ENCODE measurements at places on chromosomes 3 and 15.
A peak's percentile ranks its signal among the peaks of the same experiment; 100 is the strongest.

GRCh38 chr15:64134345-64134829 is 17.1 kb upstream of the SNX22 start:
- DNase-seq = no peak

DNA sequence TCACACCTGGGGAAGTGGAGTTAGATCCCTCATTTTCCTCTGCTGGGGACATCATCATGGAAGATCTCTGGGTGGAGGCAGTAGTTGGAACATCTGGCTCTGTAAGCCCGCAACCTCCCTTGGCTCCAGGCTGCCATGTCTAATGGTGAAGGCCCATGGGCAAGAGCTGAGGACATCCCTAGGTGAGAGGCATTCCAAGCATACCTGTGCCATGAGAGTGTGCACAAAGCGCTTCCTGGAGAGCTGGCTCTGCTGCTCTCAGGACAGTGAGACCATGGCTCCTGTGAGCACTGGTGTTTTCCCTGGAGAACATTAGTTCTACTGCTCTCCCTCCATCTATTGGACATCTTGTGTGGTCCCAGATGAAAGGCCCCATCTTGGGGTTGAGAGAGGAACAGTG is 7.7 kb downstream of the MAPKAPK3 start:
- no peak for DNase-seq

DNA sequence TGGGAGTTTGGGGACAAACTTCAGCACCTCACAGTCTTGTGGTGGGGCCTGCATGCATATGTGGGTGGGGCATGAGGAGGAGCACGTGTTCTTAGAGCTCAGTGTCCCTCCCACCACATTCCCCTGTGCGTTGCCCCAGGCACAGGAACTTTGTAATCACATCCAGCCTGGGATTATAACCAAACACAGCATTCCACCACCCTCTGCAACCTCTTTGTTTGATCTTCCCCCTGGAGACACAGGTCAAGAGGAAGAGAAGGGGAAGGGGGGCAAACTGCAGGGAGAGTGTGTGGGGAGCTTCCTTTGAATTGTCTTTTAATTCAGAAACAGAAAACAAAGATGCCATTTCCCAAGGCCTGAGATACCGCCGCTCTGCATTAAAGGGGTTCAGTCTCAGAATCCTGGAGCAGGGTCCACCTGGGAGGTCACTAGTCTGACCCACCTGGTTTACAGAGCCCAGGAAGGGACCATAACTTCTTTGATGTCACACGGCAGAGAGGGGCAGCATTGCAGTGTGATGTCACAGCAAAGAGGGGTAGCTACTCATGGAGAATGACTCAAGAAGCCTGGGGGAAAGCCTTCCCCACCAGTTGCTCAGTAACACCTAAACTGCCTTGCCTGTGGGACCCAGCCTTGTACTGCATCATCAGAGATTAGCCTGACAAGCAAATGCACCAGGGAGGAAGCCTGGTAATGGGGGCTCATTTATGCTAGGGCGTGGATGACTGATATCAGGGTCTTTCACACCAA is 106.3 kb upstream of the RNU6-1 start:
- no peak for DNase-seq

- no peak for DNase-seq
Measured at GRCh38 chr3:52221563-52222318, 3.7 kb downstream of the TLR9 start.

DNA sequence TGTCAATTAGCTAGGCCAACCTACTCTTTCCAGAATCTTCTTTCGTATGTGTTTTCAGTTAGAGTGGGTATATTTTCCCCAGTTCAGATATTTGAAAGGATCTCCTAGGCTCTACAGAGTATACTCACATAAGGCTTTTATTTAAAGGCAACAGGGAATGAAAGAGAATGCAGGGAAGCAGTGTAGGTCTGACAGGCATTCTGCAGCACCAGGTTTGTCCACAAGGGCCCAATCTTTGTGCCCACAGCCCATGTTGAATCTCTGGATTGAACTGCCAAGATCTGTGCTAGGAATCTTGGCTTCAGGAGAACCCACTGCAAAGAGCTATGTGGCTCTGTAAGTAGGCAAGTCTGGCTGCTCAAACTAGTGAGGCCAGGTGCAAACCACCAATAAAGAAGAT is 24.2 kb upstream of the GALNT15 start:
- DNase-seq = no peak

GRCh38 chr15:63531586-63531985 is 27.2 kb downstream of the USP3 start:
- DNase-seq = no peak

- DNase-seq = no peak
Measured at GRCh38 chr3:7447197-7447769, 586.4 kb downstream of the GRM7 start.

DNA sequence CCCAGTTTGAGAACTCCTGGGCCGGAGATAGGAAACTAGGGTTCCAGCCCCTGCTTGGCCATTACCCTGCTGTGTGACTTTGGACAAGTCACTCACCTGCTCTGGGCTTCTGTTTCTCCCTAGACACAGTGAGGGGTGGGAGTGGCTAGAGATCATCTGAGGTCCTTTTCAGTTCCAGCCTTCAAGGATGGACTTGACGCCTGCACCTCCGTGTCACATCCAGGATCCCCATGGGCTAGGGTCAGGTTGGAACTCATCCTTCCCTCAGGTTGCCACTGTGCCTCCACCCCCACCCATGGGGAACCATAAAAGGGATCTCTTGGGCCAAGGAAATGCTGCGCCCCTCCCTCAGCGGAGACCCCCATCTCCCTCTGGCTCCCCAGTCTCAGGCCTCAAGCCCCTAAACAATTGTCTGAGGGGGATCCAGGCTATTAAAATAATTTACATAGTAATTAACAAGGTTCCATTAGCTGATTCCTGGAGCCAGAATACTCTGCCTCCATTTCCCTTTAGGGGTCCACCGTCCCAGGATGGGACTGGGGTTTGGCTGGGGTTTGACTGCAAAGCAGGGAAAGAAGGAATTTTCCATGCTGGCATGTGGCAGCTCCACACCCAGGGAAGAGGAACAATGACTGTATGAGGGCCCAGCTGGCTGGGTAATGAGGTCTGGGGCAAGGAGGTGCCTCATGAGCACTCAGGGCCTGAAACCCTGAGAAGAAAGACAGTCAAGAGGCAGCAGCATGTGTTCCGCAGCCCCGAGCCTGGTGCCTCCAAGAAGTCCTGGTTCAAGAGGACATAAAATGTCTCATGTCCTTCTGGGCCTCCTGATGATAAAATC is 177.7 kb downstream of the SMAD6 start:
- no peak for DNase-seq

DNA sequence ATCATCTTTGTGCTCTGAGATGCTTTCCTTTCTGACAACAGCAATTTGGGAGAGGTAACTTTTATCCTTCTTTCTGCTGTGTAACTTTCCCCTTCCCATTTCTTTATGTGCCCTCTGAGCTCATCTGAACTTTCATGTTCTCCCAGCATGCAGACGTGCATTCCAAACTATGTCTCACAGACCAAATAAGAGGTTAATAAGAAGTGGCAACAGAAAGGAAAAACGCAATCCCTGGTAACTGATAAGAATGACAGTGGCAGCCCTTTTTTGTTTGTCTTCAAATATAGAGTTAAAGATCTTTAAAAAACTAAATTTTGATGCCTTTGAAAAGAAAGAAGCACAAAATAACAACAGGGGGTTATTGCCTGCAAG is 533.4 kb downstream of the FOXP1 start:
- DNase-seq = no peak

DNA sequence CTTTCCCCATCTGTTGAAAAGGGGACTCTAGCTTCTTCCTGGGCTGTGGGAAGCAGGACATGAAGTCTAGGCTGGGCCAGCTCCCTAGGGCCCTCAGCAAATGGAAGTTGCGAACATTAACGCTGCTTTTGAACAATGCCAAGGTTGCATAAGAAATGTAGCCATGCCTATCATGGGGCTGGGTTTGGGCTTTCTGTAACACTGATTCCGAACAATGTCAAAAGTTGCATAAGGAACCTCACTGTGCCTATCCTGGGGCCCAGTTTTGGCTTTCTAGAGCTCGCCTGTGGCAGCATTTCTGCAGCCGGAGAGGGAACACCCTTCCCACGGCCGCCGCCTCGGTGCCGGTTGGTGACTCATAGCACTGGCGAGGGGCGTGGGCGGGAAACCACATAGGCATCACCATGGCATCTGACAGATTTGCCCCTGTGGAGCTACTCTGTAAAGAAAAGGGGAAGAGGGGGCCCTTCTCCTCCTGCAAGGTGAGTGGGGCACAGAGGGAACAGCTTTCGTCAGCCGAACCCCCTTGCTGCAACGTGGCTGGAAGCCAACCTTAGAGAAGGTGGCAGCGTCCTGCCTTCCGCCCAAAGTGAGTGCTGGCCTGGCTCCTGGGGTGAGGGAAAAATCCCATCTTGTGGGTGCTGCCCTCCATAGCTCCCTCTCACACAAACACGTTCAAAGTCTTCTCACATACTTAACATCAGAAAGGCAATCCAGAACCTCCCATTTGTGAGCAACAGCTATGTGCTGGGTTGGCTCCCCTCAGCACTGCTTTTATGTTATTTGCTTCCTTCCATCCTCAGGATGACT is 46.6 kb upstream of the ATP2B2 start:
- peak; percentile 82 for DNase-seq

DNA sequence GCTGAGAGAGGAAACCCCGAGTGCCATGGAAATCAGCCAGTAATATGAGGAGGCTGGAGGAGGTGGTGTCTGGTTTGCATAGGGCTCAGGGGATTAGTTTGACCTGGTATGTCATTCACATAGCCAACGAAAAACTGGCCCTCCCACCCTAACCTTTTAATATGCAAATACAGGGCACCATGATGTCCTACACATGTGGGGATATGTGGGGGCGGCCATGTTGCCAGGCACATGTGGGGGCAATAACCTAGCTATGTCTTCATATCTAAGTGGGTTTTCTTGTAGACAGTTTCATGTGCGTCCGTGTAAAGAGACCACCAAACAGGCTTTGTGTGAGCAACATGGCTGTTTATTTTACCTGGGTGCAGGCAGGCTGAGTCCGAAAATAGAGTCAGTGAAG is 110.1 kb downstream of the MOBP start:
- no peak for DNase-seq

DNA sequence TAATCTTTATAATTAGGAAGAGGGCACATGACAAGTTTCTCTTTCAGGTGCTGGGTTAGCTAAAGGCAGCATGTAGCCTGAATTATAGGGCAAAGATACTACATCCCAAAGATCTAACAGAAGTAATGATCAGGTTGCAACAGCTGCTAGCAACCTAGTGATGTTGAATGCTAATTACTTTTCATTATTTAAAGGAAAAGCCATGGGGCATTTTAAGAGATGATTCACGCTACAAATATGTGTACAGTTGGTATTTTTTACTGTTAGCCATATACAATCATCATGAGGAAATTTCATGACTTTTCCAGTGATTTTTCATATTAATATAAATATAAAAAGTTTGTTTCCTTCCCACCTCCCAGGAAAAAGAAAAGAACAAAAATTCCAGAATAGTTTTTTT is 43.0 kb downstream of the NEK10 start:
- DNase-seq = no peak

- DNase-seq = no peak
Measured at GRCh38 chr3:3800080-3800455, 837 bp downstream of the LRRN1 start.

GRCh38 chr15:62618846-62619504 is 423.6 kb upstream of the TPM1 start:
- DNase-seq = no peak

- DNase-seq = no peak
Measured at GRCh38 chr15:39665629-39666250, 84.9 kb downstream of the THBS1 start.

DNA sequence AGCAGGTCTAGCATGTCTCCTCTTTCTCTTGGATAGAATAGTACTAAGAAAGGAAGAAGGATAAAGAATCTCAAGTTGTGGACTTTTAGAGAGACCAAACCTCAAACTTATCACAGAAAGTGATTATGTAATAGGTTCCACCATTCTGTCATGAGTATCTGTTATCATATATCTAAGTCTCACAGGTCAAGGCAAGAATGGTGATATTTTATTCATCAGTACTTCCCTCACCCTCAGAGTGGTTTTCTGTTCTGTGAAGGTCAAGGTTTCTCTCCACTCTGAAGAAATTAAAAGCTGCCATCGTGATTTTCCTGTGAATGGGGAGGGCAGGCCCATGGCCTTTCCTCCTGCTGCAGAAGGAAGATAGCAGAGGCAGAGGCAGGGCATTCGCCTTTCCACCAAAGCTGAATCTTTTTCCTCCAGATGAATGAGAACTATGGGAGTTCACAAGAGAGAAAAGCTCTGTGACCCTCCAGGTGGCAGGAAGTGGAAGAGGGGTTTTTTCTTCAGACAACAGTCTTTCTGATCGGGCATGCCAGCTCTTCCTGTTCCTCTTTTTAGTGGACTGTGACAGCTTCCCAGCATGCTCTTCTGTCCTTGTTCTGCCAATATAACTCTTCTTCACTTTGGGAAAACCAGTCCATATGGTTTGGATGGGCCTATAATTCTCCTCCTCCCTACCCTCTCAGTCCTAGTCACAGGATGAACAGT is 37.1 kb upstream of the CCK start:
- DNase-seq = no peak

DNA sequence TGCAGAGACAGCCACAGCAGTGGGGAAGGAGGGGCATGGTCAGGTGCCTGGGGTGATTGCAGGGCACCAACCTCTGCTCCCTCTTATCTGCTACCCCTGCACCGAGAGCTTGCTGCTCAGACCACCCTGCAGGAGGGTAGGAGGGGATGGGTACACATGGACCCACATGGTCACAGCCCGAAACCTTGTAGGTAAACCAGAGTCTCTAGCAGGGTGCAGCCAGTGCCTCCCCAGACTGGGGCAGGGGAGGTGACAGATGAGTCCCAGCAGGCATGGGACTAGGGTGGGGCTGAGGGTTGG is 49.2 kb downstream of the FAH start:
- DNase-seq = no peak

DNA sequence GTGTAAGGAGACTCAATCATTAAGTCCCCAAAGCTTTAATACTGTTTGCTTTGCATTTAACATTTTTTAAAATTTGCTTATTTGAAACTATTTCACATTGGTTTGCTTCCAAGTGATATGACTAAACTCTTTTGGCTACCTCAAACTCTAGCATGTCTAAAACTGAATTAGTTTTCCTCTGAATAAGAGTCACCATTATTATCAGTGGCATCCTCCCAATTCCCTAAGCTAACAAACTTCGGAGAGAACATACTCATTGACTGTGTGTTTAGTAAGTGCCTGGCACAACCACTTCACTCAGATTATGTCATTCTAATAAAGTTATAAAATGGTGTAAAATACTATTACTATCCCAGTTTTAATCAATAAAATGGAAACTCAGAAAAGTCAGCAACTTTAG is 21.9 kb downstream of the ATOSA start:
- DNase-seq = no peak

DNA sequence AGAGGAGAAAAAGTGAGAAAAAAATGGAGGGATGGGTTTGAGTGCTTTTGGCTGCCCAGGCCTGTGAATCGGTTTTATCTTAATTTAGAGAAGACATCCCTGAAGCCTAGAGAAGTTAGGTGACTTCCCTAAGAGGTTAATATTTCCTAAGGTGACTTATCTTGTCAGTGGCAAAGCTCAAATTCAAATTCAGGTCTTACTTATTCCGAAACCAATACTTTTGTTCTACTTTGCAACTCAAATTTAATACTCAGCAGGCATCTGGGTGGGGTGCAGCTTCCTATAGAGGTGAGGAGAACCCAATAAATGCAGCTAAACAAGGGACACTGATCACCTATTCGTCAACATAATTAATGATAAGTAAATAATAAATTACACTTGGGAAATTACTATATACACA is 54.9 kb upstream of the MYRIP start:
- no peak for DNase-seq
